ENCODE measurements at places on chromosomes 4 and X.

DNA sequence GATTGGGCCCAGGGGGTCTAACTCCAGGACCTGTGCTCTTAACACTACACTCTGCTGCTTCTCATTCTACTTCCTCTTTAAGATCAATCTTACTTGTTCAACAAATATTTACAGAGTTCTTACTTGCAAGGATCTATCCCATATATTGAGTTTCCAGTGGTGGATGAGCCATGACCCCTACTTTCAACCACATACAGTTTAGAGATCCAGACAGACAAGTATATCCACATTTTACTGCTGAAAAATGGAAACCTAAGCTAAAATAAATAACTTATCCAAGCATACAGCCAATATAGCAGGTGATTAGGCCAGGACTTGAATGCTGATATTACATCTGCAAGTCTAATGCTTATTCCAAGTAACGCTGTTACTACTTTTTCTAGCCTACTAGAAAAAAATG, 18.7 kb downstream of the TMEM150C start:
- no peak for DNase-seq

GRCh38 chrX:69031971-69032391, 133.3 kb downstream of the PJA1 start:
- DNase-seq, result no peak

DNA sequence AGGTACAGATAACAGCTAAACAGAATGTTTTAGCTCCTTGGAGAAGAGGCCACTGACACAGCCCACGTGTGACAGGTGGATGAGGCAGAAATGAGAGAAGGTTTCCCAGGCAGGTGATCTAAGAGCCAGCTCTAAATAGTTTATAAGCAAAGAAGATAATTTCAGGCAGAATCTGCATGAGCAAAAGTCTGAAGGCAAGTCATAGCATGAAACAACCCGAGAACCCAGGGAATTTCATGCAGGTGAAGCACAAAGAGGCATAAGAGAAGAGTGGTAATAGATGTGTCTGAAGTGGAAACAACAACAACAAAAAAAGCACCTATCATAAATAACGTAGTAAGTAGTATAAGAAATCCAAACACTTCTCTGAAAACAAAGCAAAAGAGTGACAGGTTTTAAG, 275.8 kb upstream of the CPEB2 start:
- DNase-seq, result no peak

DNA sequence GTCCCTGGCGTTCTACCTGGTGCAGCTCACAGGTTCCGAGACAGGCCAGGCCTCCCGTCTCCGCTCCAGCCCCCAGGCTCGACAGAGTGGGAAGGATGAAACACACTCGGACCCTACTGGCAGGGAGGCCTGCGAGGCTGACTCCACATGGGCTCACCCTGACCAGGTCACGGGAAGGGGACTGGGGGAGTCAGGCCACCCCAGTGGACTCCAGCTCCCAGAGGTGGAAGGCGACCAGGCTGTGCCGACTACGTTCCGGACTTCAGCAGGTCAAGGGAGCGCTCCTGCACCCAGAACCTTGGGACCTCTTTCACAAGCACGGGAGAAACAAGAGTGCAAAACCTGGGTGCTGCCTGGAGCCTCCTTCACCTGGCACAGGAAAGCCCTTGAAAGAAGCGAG, 4.6 kb upstream of the IRAK1 start:
- DNase-seq, result no peak

- no peak for DNase-seq
Observed at GRCh38 chr4:87026800-87027495, 92.1 kb downstream of the AFF1 start.

Data from stimulated activated CD8-positive, alpha-beta memory T cell treated with anti-CD3 and anti-CD28 coated beads, Interleukin-15, amount 100 ng/mL, for 1 hour (primary cell).